ENCODE measurements at places on chromosomes 13 and 19.

DNA sequence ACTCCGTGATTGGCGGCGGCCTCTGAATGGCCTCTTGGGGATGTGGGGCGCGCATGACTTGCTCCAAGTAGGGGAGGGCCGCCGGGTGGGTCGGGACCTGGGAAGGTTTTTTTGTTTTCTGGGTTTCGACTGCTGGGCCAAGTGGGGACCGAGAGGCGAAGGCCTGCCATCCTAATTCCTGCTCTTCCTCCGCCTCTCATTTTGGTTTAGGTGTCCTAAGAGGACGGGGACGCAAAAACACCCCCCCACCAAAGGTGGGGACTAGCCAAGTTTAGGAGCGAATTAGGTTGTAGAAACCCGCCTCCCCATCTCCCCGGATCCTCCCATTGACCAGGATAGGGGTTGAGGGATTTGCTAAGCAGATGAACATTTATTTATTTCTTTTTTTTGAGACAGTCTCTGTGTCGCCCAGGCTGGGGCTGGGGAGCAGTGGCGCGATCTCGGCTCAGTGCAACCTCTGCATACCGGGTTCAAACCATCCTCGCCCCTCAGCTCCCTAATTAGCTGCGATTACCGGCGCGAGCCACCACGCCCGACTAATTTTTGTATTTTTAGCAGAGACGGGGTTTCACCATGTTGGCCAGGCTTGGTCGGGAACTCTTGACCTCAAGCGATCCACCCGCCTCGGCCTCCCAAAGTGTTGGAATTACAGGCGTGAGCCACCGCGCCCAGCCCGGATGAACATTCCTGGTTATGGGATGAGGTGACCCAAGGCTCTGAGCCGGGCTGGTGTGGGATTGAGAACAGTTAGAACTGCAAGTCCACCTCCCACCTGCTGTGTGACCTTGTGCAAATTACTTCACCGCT lies 838 bp downstream of the PPP2R1A start:
- no peak for DNase-seq

GRCh38 chr13:70203661-70204229 lies 95.5 kb upstream of the KLHL1 start:
- DNase-seq, result no peak

- DNase-seq, result no peak
Measured at GRCh38 chr13:30746791-30747190, 11.4 kb downstream of the ALOX5AP start.

GRCh38 chr19:41455936-41456335 lies 13.0 kb downstream of the ERICH4 start:
- no peak for DNase-seq

DNA sequence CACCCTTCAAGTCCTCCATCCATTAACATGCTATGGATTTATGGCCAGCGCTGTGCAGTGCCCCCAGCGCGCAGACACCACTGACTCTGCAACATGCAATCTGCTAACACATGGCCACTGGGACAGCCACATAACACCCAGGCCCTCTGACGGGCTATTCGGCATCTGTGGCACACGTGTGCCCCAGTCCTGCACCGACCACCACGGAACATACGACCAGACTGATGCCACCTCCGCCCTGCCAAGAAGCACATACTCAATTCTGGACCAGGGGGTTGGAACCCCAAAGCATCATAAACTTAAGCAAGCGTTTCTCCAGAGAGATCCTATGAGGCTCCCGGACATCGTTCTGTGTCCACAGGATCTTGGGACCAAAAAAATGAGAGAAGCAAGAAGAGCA lies 9.8 kb downstream of the STK24 start:
- DNase-seq, result no peak

GRCh38 chr13:46478651-46479050 lies 74.3 kb upstream of the LRCH1 start:
- no peak for DNase-seq

DNA sequence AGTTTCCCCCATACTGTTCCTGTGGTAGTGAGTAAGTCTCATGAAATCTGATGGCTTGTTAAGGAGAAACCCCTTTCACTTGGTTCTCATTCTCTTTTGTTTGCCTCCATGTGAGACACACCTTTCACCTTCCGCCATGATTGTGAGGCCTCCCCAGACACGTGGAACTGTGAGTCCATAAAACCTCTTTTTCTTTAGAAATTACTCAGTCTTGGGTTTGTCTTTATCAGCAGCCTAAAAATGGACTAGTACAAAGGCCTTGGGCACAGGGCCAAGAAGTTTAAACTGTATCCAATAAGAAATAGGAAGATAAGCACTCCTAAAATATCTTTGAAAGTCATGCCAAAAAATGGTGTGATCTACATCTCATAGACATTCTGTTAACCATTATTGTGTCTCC lies 176.9 kb downstream of the TBC1D4 start:
- no peak for DNase-seq

DNA sequence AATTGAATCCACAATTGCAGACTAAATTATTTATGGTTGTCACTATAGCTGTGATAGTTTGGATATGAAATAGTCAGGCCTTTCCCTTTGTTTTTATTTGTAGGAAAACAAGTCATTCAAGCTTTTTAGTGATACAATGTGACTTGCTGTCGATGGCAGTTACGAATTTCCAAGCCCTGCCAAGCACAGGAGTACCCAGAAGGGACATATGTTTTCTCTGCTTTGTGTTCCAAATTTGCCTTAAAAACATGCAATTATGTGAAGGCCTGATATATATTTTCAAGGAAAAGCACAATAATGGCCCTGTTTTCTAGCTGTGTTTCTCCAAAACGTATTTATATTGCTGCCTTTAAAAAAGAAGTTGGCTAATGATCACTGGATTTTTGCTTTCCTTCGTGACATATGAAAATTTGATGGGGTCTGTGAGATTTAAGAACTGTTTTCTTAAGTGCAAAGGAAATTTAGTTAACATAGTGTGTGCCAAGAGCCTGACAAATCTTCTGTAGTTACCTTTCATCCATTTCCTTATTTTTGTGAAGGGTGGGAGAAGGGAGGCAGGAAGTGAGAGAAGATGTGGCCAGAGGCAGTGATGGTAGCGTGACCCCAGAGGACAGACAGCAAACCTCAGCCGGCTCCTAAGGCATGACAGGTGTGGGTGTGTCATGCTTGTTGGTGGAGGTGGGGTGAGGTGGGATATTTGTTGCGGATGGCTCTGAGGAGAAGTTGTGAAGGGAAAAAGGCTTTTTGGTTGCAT lies 79.6 kb downstream of the TEX26 start:
- no peak for DNase-seq

DNA sequence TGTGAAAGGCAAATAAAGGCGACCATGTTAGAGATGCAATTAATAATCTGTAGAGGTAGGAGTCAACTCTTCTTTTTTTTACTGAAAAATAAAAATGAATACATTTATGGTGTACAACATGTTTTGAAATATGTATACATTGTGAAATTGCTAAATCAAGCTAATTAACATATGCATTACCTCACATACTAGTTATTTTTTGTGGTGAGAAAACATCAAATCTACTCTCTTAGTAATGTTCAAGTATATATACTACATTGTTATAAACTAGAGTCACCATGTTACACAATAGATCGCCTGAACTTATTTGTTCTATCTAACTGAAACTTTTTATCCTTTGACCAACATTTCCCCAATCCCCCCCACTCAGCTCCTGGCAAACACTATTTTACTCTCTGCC lies 143.2 kb downstream of the POU4F1 start:
- DNase-seq, result no peak

DNA sequence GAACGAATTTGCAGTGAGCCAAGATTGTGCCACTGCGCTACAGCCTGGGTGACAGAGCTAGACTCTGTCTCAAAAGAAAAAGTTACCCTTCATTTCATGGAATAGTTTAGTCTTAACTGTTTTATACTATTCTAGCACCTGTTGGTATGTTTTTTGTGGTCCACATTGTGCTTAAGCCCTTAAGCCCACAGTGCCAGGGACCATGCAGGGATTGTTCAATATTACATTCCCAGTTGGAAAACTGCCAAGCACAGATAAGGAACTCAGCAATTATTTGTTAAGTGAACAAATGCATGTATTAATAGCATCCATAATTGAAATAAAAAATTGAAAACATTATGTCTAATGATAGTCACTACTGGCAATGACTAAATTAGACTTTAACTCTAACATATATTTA lies 193.5 kb downstream of the PCDH17 start:
- DNase-seq, result no peak

DNA sequence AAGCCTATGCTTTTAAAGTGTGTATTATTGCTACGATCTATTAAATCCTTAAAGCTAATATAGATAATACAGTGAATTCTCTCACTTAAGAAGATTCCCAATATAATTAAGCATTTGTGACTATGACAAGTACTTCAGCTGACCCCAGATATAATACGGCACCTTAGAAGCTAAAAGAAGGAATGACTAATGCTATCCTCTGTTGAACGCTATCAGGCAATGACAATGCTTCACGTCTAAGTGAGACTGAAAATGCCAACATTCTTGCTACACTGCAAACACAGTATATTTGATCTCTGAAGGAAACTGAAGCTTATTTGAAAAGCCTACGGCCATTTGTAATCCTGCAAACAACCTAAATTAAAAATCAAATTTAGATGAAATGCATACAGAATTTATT lies 19.7 kb downstream of the VWA8 start:
- DNase-seq, result no peak

- DNase-seq, result no peak
Measured at GRCh38 chr19:1663852-1664251, 11.4 kb upstream of the TCF3 start.

- DNase-seq, result no peak
Measured at GRCh38 chr19:6677883-6678689, 8.1 kb upstream of the TNFSF14 start.

- no peak for DNase-seq
Measured at GRCh38 chr19:7681340-7682174, 924 bp downstream of the TRAPPC5 start.

DNA sequence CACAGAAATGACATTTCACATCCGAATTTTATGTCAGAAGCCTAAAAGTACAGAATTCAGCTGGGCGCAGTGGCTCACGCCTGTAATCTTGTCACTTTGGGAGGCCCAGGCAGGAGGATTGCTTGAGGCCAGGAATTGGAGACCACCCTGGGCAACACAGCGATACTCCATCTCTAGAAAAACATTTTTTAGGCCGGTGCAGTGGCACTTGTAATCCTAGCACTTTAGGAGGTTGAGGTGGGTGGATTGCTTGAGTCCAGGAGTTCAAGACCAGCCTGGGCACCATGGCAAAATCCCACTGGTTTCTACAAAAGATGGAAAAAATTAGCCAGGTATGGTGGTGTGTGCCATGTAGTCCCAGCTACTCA lies 15.3 kb downstream of the NOP53 start:
- no peak for DNase-seq

DNA sequence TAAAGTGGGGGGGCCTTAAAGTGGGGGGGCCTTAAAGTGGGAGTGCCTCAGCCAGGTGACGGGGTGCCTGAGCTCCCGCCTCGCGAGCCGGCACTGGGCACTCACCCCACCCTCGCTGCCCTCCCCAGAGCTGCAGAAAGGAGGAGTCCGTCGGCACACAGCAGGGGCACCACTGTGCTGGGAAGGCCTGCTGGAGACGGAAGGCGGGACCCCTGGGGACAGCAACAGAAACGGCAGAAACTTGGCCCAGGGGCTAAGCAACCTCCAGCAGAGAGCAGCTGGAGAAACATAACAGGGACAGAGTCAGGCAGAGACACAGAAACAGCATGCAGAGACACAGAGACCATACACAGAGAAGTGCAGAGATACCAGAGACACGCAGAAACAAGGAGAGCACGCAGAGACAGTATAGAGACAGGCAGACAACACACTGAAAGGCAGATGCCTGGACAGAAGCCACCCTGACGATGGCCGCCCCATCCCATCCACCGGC lies 7.9 kb downstream of the CFD start:
- DNase-seq, result no peak

DNA sequence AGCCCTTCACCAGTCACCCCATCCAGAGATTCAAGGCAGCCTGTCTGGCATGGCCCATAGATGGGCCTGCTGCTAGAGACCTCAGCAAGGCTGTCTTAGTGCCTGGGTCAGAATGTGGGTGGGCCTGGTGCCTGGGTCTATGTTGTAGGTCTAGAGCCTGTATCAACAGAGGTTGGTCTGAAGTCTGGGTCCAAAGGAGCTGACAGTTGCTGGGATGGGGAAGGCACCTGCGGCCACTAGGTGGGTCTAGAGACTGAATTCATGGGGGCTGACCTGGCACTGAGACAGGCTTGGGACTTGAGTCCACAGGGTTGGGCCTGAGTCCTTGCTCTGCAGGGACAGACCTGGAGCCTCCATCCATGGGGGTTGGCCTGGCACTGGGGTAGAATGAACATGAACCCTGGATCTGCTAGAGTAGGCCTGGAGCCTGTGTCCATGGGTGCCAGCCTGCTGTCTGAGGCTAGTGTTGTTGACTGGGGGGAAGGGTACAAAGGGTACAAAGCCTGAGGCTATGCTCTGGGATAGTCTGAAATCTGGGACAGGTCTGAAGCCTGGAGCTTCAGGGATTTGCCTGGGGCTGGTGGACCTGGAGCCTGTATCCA lies 516.8 kb downstream of the OLFM4 start:
- no peak for DNase-seq

DNA sequence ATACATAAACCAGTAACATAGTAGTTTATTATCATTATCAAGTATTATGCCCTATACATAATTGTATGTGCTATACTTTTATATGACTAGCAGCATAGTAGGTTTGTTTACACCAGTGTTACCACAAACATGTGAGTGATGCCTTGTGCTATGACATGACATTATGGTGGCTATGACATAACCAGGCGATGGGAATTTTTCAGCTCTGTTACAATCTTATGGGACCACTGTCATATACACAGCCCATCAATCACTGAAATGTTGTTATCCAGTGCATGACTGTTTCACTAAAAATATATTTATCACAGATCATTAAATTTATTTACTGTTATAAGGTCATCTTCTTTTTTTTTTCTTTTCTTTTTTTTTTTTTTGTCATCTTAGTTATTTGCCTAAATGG lies 674.5 kb downstream of the PCDH17 start:
- no peak for DNase-seq

DNA sequence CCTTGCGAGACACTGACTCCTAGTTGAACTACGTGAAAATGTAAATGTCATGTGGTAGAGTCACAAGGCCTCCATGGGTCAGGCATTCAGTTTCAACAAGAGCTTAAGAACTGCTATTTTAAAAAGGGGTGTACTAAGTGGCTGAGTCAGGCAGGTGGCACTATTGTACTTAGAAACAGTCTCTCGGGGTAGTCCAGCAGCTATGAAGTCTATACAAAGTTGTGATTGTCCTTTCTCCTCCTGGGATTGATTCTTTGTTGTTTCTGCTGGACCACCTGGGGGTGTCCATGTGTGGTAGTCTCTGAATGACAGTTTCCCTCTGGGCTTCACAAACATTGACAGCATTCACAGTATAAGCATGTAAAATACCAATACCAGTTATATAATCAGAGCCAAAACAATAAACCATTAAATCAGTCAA lies 33.0 kb downstream of the UGGT2 start:
- no peak for DNase-seq

DNA sequence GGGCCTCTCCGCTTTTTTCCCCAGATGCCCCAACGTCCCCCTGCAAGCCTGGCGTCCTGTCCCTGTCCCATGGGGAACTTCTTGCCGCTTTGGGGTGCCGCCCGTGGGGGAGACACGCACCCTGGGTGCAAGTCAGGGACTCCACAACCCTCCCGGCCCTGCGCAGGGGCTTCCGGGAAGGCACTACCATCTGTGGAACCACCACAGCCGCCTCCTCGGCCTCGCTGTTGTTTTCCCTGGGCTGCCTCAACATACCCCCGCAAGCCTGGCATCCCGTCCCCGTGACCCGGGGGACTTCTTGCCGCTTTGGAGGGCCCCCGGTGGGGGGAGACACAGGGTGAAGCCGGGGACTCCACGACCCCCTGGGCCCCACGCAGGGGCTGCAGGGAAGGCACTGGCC lies 238.4 kb downstream of the TUBA3C start:
- no peak for DNase-seq

Measured in cortex of kidney (tissue), 1 donor.